PC-9 (cell line): ENCODE measurements at places on chromosomes 6 and 20. TPM values are rescaled to one million over a fixed set of nuclear protein-coding genes. Genes with fewer than 3 reads are reported as not detected.

BMP5 gene
- total RNA-seq, result 0.20 TPM in 1 of 2 replicates, not detected in the other

ARMC2 gene
- 7.9 and 15.5 TPM in 2 replicates for total RNA-seq

STX7 gene
- 33.3 and 40.7 TPM in 2 replicates for total RNA-seq

GGTLC1 gene
- 0.43 and 0.63 TPM in 2 replicates for total RNA-seq

RSPH9 gene
- not detected in 2 replicates for total RNA-seq

KIFC1 gene
- total RNA-seq, result 82.9 and 91.4 TPM in 2 replicates

SPATS1 gene
- total RNA-seq, result not detected in 2 replicates

DYNLT2 gene
- total RNA-seq, result 1.4 and 1.5 TPM in 2 replicates

GRCh38 chr6:150667977-150668716 lies 68.5 kb downstream of the PLEKHG1 start:
- no peaks in the 10 kb centered on the region for H3K27me3 ChIP-seq
- peak overlapping the region; percentile 26; the same call in 1 of the 2 replicates for H3K4me3 ChIP-seq
- H3K36me3 ChIP-seq, result no peaks in the 10 kb centered on the region
- H3K27ac ChIP-seq, result peak overlapping the region; percentile 88
- DNase-seq, result peak; percentile 90
- H3K4me1 ChIP-seq, result peaks cover 28% of the 10 kb centered on the region

DNA sequence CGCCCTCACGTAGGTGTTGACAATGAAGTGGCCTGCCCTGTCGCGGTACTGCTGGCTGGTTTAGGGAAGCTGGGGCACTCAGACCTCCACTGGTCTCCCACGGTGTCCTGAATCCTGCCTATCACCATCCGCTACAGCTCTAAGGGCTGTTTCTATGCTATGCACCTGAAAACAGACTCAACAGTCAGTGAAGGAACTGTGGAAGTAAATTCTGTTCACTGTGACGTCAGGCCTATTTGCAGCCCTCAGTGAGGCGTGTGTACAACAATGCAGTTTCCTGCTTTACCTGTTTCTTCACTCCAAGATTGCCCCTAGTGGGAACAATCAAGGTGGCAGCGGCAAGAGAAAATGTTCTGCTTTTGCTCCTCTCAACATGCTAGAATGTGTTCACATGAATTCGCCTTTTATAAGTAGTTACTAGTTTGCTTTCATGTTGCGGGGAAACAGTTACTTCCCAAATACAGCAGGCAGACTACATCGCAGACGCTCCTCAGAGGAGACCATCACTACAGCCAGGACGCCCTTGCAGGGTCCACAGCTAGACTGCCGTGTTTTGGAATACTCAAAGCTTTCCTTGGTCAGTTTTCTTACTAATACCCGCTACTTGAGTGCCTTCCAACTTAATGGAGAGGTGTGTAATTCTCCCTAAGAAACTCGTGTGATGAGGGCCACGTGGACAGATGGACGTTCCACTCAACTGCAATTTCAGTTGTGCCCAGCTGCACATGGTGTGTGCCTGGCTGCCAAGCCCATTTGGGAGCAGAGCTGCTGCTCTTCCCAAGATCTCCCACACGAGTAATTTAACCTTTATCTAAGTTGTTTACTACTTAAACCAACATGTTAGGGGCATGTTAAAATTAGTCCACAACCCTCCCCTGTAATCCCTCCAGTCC lies 25.4 kb downstream of the DIDO1 start:
- peak; percentile 57 for DNase-seq
- H3K27me3 ChIP-seq, result no peaks in the 10 kb centered on the region
- no peak overlapping the region for H3K4me3 ChIP-seq
- peaks cover 8% of the 10 kb centered on the region for H3K4me1 ChIP-seq

DNA sequence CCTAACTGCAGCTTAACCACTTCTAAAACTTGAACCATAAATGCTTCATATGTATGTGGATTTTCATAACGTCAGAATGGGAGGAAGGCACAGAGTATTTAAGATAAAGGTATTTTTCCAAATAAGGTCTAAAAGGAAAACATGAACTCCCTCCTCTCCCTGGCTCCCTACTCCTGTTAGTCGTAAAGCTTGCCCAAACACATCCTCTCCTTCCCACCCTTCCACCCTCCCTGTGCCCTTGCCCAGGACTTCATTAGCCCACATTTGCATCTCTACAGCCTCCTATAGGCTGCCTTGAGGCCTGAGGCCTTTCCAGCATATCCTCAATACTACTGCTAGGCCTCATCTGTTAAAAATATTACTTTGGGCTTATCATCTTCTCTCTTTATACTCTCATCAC lies 17.1 kb upstream of the SMIM13 start:
- no peaks in the 10 kb centered on the region for H3K27me3 ChIP-seq
- H3K36me3 ChIP-seq, result no peaks in the 10 kb centered on the region
- H3K27ac ChIP-seq, result no peak overlapping the region
- DNase-seq, result no peak
- H3K4me1 ChIP-seq, result no peaks in the 10 kb centered on the region

- peaks cover 11% of the 10 kb centered on the region for H3K4me1 ChIP-seq
- H3K27me3 ChIP-seq, result no peaks in the 10 kb centered on the region
Observed at GRCh38 chr6:131062241-131063027, 611 bp downstream of the EPB41L2 start.

GRCh38 chr6:100103931-100104330 lies 109.9 kb upstream of the MCHR2 start:
- H3K27ac ChIP-seq, result no peak overlapping the region
- no peak for DNase-seq

GRCh38 chr6:53761036-53761435 lies 33.8 kb upstream of the LRRC1 start:
- H3K27ac ChIP-seq, result no peak overlapping the region
- H3K4me3 ChIP-seq, result no peak overlapping the region
- H3K4me1 ChIP-seq, result no peaks in the 10 kb centered on the region
- H3K36me3 ChIP-seq, result no peaks in the 10 kb centered on the region

DNA sequence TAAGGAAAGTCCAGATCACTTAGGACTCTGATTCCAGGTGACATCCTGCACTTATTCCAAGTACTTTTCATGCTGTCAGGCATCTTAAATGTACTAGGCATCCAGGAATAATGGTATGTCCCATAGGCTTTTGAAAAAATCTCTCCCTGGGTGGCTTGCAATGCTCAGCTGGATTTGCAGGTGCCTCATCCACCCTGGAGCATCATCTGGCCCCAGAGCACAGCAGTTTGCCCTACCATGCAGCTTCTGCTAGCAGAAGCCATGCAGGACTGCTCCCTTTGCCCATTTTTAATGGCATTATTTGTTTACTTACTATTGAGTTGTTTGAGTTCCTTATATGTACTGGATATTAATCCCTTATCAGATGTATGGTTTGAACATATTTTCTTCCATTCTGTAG lies 45.2 kb downstream of the DZANK1 start:
- H3K27ac ChIP-seq, result no peak overlapping the region
- H3K4me1 ChIP-seq, result no peaks in the 10 kb centered on the region
- no peak for DNase-seq
- no peak overlapping the region for H3K4me3 ChIP-seq
- no peaks in the 10 kb centered on the region for H3K36me3 ChIP-seq

DNA sequence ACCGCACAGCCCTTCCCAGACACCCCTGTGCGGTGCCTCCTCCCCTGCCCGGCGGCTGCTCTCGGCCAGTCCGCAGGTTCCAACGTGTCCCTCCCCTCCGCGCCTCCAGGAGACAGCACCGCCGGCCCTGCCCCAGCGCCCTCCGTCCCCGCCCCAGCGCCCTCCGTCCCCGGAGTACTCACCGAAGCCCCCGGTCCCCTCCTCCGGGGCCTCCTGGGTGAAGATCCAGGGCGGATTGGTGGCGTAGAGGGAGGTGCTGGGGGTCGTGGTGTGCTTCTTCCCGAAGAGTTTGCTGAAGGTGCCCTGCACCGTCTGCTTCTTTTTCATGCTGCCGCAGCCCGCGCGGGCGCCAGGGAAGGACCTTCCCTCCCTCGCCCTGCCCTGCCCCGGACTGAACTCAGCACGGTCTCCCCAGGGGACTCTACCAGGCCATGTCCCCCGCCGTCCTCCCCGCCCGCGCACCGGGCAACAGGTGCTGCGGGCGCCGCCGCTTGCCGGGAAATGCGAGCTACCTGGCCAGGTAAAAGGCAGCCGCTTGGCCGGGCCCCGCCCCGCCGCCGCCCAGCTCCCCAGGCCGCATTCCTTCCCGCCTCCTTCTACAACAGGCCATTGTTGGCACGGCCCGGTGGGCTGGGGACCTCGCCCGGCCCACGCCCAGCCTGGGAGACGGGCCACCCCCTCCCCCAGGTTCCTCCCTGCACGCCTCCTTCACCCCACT lies at the start of gene C6orf132:
TSS of gene C6orf132 (minus strand) at position 503 of the 718 bp plus-strand sequence. CDS start at position 327, 176 bp downstream.
- peak within 1 kb of the TSS; percentile 97 for H3K4me3 ChIP-seq
- H3K36me3 ChIP-seq, result no peaks in the 10 kb centered on the region; the same call in 1 of the 2 replicates
- peaks cover 50% of the 10 kb centered on the region for H3K4me1 ChIP-seq
- H3K27me3 ChIP-seq, result no peaks in the 10 kb centered on the region

DNA sequence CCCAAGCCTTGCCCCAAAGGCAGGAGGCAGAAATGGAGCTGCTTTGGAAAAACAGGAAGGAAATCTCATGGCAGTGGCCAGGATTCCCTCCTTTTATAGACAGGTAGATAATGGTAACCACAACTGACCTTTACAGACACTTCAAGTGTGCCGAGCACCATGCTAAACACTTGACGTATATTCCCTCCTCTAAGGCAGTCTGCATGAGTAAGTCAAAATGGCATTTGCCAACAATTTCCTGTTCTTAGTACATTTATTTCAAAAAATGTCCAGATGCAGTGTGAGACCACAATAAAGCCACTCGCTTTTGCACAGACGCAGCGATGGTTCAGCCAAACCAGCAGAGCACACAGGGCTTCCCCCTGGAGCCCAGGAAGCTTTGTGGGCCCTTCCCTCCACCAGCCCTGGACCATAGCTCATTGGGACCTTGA lies 16.5 kb upstream of the GPR6 start:
- no peaks in the 10 kb centered on the region for H3K36me3 ChIP-seq
- peaks cover 47% of the 10 kb centered on the region for H3K4me1 ChIP-seq
- H3K4me3 ChIP-seq, result no peak overlapping the region
- DNase-seq, result peak; percentile 55
- peak overlapping the region; percentile 69 for H3K27ac ChIP-seq

DNA sequence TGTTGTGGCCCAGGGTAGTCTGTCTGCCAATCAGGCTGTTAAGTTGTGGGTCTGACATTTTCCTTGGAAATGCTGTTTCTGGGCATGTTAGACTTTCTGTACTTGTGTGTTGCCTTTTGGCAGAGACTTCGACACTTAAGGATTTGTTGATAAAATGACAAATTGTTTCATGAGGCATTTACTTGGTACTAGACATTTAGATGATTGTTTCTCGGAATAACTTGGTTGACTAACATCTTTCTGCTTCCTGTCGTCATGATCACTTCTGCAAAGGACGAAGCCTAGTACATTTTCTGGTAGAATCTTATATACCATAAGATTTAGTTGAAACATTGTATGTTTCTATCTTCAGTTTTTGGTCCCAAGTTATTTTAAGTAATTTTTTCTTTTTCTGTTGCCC lies 34.1 kb downstream of the UTRN start:
- no peak overlapping the region for H3K27ac ChIP-seq
- no peaks in the 10 kb centered on the region for H3K27me3 ChIP-seq
- DNase-seq, result no peak
- peaks cover 18% of the 10 kb centered on the region for H3K4me1 ChIP-seq
- H3K36me3 ChIP-seq, result no peaks in the 10 kb centered on the region
- H3K4me3 ChIP-seq, result no peak overlapping the region

- no peaks in the 10 kb centered on the region for H3K36me3 ChIP-seq
- no peak overlapping the region for H3K4me3 ChIP-seq
- H3K27me3 ChIP-seq, result no peaks in the 10 kb centered on the region
- H3K4me1 ChIP-seq, result no peaks in the 10 kb centered on the region
- DNase-seq, result no peak
Observed at GRCh38 chr6:153963352-153963751, 75.7 kb upstream of the OPRM1 start.

DNA sequence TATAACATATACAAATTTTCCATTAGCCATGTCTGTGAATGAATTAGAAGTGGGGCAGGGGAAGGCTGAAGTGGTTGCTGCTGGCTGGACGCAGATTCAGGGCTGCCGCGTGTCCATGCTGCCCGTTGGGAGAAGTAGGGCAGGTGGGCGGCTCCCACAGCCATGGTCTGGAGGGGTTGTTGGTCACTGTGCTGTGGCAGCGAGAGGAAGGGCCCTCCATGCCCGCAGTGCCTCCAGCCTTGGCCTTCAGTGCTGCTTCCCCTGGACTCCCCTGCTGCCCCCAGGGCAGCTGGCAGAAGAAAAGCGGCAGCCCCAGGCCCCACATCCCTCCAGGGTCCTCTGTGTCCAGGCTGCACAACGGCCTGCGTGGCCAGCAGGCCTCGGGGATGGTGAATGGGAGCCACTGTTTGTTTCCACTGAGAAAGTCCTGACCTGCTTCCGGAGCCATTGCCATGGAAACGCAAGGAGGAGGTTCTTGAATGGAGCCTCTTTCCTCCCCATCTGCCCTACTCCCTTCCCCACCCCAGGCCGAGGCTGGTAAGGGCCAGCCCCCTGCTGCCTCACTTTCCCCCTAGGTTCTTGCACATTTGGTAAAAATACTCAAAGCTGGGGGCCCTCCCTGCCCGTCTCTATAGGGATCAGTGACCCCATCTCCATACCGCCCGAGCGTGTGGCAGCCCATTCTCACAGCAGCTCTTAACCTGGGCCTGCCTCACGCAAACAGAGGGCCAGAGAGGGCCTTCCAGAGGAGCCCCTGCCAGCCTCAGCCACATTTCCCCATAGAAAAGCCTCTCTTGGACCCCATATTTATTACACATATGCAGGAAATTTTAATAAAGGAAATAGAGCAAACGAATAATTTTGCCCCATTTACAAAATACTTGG lies 113.3 kb downstream of the SASH1 start:
- H3K4me1 ChIP-seq, result no peaks in the 10 kb centered on the region
- no peaks in the 10 kb centered on the region for H3K27me3 ChIP-seq
- no peak overlapping the region for H3K4me3 ChIP-seq
- no peak overlapping the region for H3K27ac ChIP-seq
